ENCODE measurements at places on chromosomes 4 and X.

DNA sequence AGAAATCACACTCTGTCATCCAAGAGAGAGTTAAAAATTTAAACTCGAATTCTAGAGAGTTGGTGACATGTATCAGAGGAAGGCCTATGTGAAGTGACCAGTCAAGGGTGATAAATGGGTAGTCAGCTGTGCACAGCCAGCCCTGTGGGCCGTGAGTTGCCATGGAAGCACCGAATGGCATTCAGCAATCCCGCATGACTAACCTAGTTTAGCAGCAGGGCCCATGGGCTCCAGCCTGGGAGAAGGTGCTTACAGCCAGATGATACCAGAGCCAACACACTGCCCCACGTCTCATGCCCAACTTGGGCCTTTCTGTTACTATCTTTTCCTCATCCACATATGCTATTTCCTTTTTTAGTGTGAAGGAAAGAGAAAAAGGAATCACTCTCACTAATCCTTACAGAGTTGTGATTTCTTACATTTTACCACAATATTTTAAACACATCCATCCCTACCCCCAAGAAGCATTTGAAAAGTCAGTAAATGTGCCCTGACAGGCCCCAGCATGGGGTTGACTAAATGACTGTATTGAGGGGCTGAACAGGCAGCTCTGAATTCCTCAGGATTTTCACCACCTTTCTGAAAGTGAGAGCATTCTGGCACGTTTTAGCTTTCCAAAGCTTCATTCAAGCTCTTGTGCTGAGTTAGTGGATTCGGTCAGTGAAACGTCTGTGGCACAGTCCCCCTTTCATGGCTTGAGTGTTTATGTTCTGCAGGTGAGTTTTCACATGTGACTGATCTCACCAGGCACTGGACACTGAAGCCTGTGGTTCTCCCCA, 104.2 kb downstream of the AFF1 start:
- ATAC-seq = peak; percentile 65

- ATAC-seq = no peak
Measured at GRCh38 chr4:656436-657337, 17.4 kb downstream of the ATP5ME start.

DNA sequence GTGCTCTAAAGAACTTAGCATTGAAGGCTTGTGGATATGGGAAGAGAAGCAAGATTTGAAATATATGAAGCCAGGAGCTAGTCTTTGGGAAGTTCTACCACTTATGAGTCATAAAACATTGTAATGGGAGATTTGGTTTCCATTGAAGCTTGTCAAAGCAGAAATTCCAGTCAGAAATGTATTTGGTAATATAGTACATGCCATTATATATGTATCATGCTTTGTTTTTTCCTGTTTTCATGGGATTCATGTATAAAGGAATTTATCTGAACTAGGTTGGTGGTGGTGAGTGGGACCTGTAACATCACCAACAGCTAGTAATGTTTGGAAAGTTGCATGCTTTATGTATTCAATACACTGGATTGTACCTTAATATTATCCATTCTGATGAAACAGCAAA, 14.6 kb upstream of the DCAF8L2 start:
- no peak for ATAC-seq

- peak; percentile 59 for ATAC-seq
Measured at GRCh38 chr4:6720202-6720699, 4.3 kb downstream of the BLOC1S4 start.

GRCh38 chr4:23332313-23332712, 557.5 kb downstream of the PPARGC1A start:
- no peak for ATAC-seq

DNA sequence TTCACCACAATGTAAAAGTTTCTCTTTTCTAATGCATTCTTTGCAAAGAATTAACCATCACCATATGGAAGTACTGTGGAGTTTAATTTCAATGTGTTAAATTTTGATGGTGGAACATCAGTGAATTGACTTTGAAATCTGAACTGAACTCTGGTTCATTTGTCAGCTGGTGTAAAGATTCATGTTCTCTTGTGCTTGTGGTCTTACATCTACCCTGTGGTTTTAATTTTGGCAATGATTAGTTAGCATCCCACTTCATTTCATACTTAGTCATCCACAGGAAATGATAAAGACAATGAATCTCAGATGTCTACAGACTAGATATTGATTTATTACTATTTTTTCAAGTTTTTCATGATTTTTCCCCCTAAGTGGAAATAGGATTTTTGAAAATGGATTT, 77.8 kb downstream of the GRID2 start:
- no peak for ATAC-seq

DNA sequence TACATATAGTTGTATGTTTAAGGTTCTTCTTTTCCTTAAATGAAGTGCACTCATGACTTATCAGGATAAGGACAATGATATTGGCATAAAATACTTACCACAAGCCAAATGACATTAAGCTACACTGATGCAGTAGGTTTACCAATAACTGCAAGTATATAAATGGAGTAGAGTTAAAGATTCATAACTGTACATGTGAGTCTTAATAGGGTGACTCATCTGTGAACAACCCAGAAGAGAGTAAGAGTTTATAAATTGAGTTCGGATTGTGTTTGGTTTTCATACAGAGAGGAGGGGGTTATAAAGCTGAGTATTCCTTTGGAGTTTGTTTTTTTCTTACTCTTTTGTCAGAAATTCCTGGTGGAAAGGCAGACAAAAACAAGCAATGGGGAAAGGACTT, 144.8 kb downstream of the TLL1 start:
- no peak for ATAC-seq

DNA sequence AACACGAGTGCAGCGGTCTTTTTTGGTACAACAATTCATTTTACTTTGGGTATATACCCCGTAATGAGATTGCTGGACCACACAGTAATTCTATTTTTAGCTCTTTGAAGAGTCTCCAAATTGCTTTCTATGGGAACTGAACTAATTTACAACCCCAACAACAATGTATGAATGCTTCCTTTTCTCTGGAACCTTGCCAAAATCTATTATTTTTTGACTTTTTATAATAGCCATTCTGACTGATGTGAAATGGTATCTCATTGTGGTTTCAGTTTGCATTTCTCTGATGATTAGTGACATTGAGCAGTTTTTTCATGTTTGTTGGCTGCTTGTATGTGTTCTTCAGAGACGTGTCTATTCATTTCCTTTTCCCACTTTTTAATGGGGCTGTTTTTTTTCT, 240.8 kb downstream of the STK32B start:
- no peak for ATAC-seq

GRCh38 chrX:109390556-109390955, 91.3 kb downstream of the GUCY2F start:
- no peak for ATAC-seq

- no peak for ATAC-seq
Measured at GRCh38 chrX:46330513-46330912, 214.7 kb downstream of the ZNF674 start.

DNA sequence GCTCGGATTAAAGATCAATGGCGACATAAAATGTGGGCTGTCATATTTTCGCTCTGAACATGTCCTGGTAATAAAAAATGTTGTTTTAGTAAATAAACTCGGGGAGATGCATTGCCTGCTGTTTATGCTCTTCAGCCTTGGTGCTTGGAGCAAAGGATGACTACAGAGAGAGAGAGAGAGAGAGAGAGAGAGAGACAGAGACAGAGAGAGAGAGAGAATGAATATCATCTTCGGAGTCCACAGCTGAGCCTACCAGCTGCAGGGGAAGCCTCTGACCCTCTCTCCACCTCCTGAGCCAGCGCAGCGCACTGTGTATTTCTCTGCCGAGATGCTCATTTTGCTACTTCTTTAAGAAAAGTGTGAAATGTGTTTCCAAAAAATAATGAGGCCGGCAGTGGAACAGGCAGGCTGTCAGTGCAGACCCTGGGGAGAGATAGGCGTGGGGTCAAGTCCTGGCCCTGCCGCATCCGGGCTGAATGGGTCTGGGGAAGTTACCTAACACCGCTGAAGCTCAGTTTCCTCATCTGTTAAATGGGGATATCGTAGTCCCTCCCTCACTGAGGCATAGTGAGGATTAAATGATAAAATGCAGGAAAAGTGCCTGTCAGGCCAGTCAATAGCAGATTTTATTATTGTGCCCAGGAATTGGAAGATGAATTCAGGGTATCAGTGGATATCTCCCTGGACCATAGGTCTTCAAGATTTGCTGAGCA, 58.5 kb upstream of the LGI2 start:
- ATAC-seq = no peak

- ATAC-seq = peak; percentile 80
Measured at GRCh38 chrX:20412871-20413486, 146.3 kb upstream of the RPS6KA3 start.
